Cortex of kidney (tissue), 1 donor: ENCODE measurements at places on chromosomes 12 and 14.

GRCh38 chr14:62743560-62743959 lies 301.7 kb downstream of the KCNH5 start:
- no peak for DNase-seq

GRCh38 chr14:20606190-20606901 lies 15.2 kb upstream of the RNASE12 start:
- DNase-seq = no peak

DNA sequence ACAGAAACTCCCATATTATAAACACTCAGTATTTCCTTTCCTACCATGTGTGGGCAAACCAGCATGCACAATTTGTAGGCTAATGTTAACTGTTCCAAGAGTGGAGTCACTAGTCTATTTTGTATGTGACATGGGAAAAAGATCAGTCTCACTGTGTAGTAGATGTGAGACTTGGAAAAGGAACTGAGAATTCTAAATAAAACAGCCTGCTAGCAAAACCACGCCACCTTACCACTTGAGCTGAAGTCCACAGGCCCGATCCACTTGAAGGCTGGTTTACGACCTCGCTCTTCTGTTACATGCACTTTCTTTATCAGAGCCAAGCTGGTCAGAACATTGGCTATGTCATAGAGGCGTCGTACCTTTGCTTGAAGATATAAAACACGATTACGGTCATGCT lies 22.5 kb downstream of the E2F7 start:
- no peak for DNase-seq

DNA sequence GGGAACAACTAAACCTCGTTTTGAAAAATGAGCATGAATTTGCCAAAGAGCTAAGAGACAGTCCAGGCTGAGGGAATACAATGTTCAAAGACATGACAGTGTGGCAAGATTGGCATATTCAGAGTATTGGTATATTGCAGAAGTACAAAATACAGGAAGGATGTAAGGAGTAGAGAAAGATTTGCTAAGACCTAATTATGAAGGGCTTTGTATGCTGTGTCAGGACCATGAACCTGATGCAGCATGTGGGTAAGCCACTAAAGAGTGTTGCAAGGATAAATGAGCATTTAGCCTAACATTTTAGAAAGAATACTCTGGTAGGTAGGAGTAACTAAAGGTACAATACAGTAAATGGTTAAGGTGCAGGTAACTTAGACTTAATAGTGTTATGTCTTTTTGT lies 65.1 kb downstream of the KTN1 start:
- DNase-seq = no peak

- no peak for DNase-seq
Observed at GRCh38 chr14:55341781-55342180, 69.8 kb downstream of the ATG14 start.

- DNase-seq = no peak
Observed at GRCh38 chr12:94245631-94246383, 97.4 kb downstream of the PLXNC1 start.

GRCh38 chr14:52089218-52089617 lies 20.4 kb upstream of the NID2 start:
- DNase-seq = no peak

- no peak for DNase-seq
Observed at GRCh38 chr14:78595797-78596196, 425.6 kb downstream of the NRXN3 start.

DNA sequence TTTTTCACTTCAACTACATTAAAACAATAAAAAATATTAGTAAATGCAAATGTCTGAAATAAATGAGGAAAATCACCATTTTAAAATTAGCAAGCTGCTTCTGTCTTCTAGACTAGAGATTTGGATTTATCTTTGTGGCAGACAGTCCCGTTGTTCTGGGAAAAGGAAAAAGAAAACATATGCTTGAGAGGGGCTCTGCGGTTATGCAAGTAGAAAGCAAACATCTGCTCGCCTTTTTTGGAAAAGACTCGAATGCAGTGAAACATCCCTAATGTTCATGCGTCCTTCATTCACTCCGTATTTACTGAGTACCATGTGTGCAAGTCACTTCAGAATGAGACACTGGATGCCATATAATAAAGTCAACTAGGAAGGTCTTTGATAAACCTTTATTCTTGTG lies 44.9 kb downstream of the IFNG start:
- DNase-seq = no peak

DNA sequence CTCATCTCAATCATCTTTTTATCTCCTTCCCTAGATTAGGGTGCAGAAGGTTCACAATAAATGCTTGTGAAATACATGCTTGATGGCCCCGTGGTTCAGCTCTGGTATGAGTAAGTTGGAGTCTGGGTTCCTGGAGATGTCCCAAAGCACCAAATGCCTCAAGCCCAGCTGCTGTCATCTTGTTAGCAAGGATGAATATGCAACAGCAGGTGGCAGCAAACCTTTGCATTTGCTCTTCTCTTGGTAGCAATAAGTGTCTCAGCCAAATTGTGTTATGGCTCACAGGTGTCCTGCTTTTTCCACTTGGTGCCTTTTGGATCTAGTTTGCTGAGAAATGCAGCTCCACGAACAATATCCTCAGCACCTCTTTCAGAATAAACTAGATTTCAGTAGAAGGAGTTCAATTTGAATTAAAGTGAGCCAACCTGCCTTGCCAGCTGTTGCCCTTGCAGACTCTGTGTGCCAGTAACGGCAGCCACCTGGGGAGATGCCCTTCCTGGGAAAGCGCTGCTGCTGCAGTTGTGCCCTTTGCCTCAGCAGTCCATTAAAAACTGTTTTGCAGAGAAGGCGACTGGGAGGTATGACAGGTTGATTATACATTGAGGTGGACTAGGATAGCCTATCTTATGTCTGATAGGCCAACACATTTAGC lies 417.3 kb downstream of the SNAPC1 start:
- no peak for DNase-seq

- DNase-seq = no peak
Observed at GRCh38 chr12:88985011-88985410, 367.3 kb downstream of the DUSP6 start.

DNA sequence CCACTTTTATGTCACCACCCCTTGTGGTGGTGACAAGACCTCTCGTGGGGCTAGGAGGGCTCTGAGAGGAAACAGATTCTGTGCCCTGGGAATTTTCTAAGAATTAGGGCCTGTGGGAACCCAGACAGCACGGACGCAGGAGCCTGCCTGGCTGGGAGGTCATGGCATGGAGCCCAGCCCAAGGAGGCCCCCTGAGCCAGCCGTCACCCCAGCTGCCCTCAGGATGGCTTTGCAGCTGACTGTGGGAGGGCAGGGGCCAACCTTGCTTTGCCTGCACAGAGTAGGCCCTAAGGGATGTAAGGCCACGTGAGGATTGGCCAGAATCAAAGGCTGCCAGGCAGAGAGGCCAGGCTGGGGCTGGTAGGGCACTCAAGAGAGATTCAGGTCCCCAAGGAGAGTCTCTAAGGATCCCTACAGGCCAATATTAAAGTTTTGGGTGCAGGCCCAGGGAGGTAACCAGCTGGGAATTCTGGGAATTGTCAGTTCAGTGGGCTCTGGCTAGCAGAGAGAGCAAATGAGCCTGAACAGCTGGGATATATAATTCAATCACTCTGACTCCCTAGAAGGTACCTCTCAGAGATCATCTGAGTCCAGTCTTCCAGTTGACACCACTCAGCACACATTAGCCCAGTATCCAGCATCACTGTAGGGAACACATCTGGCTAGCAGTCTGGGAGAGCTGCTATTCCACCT lies 6.4 kb downstream of the LTBP2 start:
- no peak for DNase-seq

GRCh38 chr14:55026441-55026792 lies 482 bp downstream of the WDHD1 start:
- DNase-seq = no peak

- DNase-seq = no peak
Observed at GRCh38 chr14:78022059-78022458, 148.1 kb upstream of the NRXN3 start.

GRCh38 chr14:77046721-77047120 lies 18.2 kb upstream of the IRF2BPL start:
- DNase-seq = no peak

DNA sequence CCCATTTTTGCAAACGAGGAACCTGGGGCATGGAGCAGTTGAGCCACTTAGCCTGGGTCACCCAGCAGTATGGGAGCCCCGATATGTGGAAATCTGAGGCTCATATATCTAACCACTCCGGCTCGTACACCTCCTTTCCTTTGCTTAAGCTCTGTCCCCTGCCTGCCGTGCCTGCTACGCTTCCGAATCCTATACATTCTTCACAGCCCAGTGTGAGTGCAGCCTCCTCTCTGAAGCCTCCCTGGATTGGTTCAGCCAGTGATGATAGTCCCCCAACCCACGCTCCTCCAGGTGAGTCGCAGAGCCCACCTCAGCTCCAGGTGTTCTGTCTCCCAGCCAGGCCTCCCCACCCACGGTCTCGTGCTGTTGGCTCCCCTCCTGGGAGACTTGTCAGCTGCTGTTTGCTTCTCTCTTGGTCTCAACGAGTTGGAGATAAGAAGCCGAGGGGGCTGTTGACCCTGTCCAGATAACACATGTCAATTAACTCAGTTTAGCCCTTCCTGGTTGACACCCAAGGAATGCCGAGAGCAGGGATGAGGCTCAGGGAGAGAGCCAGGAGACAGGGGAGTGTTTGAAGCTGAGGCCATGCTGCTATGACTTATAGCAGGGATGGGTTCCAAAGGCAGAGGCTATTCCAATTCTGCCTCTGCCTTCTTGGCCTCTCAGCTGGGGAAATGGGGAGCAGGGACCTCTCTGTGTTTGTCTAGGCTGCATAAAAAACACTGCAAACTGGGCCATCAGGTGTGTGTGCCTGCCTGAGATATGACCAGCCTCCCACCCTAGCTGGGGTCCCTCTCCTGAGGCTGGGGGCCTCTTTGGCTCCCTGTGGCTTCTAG lies 19.0 kb downstream of the SDSL start:
- DNase-seq = no peak

- no peak for DNase-seq
Observed at GRCh38 chr14:70097576-70098249, 91.0 kb downstream of the SLC8A3 start.
